ENCODE measurements at places on chromosomes 12 and 14. TPM values are rescaled to one million over a fixed set of nuclear protein-coding genes. Genes with fewer than 3 reads are reported as not detected.

GRCh38 chr14:66701813-66702212 is 193.9 kb downstream of the GPHN start:
- no peak for DNase-seq

- DNase-seq: no peak
These were observed 152.0 kb downstream of the KTN1 start for GRCh38 chr14:55731881-55732498.

DNA sequence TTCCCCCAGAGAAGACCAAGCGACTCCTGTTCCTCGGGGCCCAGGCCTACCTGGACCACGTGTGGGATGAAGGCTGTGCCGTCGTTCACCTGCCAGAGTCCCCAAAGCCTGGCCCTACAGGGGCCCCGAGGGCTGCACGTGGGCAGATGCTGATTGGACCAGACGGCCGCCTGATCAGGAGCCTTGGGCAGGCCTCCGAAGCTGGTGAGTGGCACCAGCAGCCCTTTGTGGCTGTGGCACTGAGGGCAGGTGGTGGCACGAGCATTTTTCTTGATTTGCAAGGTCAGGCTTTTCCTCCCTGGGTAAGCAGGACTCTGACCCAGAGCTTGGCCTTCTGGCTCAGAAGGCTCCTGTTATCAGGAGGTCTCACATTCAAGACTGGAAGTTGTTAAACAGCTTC is 2.7 kb downstream of the SIVA1 start:
- no peak for DNase-seq

EFS gene
- 17.0 TPM for total RNA-seq

KRT73 gene
- not detected for total RNA-seq
